ENCODE measurements at places on chromosomes 12 and 14.

DNA sequence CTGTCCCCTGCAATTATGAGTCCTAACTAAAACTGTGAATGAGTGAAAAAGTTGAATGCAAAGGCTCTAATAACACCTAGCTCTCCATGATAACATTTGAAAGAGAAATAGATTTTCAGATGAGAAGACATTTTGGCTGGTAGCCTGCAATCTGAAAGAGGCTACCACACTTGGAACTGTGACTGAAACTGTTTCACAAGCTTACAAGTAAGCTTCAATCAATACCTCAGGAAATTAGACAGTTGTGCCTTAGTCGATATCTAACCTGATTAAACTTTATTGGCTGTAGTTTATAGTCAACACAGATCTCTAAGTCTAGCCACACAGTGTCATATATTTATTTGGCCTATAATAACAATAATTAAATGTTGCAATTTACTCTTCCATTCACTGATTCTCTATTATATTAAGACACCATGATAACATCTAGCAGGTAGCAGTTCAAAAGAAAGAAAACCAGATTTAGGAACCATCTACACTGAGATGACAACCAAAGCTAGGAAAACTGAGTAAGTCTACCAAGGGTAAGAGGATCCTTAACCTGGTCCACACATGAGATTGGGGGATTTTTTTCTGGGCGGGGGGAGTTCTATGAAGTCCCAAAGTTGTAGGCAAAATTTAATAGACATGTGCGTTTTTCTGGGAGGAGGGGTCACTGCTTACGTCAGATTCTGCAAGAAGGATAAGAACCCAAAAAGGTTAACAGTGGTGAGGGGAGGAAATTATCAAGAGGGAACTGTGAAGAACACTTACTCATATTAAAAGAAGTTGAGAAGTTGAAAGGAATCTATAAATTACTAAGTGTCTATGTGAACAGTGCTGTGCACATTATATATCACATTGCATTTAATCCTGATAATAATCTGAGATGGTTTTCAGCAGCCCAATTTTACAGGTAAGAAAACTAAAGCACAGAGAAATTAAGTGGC, 65.8 kb downstream of the NUMB start:
- no peak for DNase-seq

GRCh38 chr12:48163150-48163747, 5.9 kb upstream of the ASB8 start:
- DNase-seq, result no peak

DNA sequence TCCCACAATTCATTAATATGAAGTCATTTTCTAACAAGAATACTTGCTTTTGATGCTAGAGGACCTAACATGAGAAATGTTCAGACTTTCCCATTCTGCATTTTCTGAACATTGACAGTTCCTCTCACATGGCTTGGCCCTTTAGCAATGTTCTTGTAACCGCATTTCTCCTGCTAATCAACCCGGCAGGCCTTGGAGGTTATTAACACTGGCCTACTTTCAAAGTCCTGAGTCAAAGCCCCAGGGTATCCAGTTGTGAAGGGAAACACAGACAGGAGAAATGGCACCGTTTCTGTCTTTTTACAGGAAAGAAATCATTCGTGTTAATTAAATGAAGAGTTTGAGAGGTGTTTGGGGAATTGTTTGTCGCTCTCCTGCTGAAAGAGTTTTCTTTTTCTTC, 446.5 kb upstream of the MIS18BP1 start:
- DNase-seq, result no peak

DNA sequence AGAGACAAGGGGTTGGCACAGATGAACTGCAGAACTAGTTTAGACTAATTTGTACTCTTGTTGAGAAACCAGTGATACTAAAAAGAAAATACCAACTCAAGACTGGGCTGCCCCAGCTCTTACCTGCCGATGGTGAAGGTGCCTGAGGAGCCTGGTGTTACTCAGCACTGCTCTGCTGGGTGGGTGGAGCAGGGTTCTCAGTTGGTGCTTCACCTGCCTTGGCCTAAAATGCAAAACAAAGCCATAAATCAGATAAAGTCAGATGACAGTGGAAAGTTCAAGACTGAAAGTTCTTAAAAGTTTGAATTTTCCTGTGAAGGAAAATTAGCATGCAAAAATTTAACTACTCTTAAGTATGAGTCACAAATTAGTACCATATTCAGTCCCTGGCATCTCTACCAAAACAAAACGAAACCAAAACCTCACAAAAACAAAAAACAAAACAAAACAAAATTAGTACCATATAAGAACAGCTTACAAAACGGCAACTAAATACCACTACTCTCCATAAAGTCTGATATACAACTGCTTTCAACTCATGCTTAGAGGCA, 21.9 kb downstream of the YBX3 start:
- peak; percentile 8 for DNase-seq

DNA sequence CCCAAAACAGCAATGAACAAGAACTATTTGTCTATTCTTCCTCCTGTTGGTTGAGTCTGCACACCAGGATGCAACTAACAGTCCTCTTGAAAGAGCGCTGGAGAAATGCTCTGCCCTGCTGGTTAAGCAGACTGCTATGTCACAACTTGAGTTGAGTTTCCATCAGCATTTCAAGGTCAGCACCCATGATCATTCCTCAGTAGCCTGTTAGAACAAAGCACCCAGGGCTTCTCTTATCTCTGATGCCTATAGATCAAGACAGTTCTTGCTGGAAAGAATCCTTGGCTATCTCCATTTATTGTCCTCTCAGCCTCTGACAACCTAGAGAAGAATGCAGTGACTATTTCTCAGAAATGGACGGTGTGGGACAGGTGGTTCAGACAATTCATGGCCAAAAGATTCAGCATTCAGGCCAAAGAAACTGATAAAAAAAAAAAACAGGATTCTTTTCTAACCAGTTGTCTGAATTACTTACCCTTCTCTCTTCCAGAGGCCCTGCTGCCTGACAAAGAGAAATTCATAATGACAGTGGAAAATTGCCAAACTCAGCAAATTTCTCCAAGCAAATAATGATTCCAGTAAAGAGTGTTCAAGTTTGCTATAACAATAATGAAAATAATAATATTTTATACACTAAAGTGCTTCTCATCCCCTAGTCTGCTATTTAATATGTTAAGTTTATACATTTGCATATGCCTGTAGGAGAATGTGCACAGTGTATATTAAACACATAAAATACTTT, 306.7 kb downstream of the EMP1 start:
- DNase-seq, result no peak

- DNase-seq, result no peak
These were observed 447.0 kb downstream of the DIO2 start for GRCh38 chr14:79764323-79764722.

DNA sequence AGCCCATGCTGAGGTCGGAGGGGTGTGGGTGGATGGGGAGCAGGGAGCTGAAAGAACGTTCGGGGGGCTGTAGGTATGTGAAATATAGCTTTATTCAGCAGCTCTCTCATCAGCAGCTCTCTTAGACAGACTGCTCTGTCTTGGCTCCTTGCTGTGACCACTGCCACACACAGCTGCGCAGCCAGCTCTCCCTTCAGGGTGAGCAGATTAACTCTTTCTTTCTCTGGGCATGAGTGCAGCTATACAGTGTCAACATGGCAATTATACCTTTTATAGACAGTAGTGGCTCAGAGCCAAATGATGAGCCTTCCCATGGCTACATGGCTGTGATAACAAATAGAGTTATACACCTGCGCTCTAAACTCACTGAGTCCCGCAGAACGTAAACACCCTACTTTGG, 137.7 kb upstream of the NEDD1 start:
- no peak for DNase-seq

DNA sequence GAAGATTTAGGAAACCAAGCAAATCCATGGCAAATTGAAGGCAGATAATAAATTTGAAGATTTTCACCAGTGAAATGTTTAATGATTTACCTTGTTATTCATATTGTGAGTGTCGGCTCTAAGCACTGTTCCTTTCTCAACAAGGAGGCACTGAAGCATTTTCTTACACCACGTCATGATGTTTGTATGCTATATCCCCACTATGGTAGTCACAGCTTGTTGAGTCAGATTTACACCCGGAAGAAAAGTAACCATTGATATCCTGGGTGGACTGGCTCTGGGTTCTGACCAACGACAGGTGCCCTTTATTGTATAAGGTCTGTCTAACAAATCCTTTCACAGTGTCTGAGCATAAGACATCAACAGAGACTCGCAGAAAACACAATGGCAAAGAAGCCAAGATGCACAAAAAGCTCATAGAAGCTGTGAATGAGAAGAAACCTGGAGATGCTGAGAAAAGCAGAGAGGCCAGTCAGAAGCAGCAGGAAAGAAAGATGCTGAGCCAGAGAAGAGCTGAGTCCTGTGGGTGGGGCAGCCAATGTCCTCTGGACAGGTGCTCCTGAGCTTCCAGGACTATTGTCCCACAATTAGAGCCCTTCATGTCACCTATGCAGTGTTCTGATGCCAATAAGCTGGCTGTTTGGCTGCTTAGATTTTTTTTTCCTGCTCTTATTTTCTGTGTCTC, 49.7 kb upstream of the ARHGAP5 start:
- DNase-seq, result no peak

- DNase-seq, result no peak
These were observed 177.0 kb upstream of the TMEM132C start for GRCh38 chr12:128089961-128090360.

- DNase-seq, result no peak
These were observed 18.4 kb upstream of the SRGAP1 start for GRCh38 chr12:63826006-63826585.

- DNase-seq, result no peak
These were observed 8.3 kb downstream of the LAG3 start for GRCh38 chr12:6780573-6780972.

DNA sequence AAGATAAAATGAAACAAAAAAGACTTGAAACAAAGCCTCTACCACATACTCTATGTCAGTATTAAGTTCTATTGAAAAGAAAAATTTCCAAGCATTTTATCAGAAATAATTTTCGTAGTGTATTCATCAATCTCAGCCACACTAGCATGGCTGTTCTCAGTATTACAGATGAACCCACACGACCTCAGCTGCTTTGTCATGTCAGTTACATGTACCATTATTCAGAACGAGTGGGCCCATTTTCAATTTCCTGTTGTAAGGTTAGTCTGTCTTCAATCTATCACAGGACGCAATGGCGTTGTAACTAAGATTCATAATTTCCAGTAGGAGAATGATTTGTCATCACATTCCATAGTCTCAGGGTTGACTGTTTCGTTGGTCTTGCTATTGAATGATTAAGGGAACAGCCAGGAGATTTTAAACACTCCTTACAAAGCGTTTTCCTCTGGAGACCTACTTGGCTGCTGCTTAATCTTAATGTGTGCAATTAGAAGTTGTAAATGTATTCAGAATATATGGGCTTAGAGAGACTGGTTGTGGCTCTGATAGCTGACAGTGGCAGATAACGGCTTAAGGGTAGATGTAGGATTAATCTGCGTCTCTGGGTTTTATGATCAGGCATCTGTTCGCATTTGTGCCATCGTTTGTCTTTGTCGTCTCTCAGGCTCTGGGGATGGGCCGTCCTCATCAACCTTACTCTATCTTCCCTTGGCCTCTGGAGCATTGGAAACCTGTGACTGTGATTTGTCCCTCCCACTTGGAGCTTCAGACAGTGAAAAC, 65.4 kb downstream of the GLT1D1 start:
- DNase-seq, result no peak

GRCh38 chr12:128815779-128816642, 7.7 kb downstream of the SLC15A4 start:
- DNase-seq, result no peak

DNA sequence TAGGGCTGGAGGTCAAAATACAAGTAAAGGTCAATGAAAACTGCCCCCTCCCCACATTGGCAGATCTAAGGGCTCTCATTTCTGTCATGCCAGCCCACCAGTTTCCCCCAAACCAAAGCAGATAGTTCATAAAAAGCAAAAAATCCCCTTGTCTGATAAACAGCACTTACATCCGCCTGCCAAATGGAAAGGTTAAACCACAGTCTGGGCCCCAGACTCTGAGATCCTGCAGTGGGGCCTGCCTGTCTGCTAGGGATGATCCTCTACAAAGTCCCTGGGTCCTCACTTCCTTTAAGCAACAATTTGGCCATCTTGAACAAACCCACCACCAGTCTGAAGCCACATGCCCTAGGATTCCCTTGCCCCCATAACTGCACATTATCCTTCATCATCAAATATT, 9.7 kb upstream of the RPS26 start:
- no peak for DNase-seq

- DNase-seq, result no peak
These were observed 91.8 kb upstream of the RIN3 start for GRCh38 chr14:92421751-92422150.

DNA sequence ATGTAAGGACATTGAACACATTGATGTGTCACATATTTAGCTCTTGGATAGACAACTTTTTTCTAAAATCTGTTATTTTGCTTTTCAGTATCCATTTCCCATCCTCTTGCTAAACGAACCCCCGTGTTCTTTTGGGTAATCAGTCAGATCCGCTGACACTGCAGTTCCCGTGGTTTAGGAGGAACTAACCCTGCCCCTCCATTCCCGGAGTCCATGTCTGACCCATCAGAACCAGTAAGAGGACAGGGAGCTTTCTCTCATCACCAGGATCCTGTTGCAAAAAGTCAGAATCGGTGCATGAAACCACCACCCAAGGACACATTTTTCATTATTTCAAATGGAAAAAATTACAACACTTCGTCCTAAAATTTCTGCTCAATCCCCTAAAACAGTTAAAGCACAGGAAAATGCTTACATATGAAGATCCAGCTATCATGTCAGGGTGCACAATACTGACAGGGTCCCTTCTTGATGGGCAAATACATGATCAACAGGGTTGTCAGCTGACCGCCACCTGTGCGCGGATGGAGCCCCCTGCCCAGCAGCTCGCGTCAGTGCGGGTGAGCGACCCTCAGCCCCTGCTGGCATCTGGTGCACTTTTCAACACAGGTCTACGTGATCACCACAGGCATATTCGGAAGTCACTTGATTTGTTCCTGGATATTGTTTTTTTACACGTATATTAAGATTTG, 276.8 kb downstream of the ADGRD1 start:
- DNase-seq, result no peak

- DNase-seq, result no peak
These were observed 1.4 kb upstream of the HOXC10 start for GRCh38 chr12:53983568-53983949.

- no peak for DNase-seq
These were observed 173.2 kb downstream of the EGLN3 start for GRCh38 chr14:33777681-33778080.

DNA sequence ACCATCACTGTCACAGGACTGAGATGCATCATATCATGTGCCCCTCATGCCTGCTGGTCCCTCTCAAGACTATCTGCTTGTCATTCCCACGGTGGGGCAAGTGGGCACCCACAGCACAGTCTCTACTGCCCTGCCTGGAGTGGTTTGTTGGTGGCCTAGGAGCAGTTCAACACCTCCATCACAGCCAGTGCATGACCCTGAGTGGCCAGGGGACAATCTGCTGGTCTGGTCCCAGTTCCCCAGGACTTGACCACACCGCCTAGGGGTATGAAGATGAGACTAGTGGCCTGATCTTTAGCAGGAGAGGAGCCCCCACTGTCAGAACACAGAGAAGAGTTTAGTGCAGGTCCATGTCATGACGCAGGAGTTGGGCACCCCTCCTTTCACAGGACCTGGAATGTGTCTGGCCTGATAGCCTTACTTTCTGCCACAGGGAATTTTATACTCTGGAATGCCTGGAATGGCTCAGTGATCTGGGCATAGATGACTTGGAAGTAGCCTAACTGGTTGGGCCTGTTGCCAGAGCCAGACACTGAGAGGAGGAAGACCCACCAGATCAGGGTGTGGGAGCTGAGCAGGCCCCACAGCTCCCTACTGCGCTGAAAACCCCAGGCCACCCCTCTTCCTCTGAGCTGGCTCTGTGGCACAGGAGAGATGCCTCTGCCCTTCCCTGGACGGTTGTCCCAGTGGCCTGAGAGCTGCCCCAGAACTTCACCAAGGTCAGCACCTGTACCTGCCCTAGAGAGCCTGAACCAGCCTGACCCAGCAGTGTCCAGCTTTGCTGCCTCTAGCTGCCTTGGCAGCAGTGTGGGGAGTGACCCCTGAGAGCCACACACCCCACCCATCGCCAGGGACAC, 83.3 kb downstream of the PUS7L start:
- no peak for DNase-seq
